Astrocyte of the spinal cord (primary cell): ENCODE measurements at places on chromosomes 11 and 22.
A peak's percentile ranks its signal among the peaks of the same experiment; 100 is the strongest.

DNA sequence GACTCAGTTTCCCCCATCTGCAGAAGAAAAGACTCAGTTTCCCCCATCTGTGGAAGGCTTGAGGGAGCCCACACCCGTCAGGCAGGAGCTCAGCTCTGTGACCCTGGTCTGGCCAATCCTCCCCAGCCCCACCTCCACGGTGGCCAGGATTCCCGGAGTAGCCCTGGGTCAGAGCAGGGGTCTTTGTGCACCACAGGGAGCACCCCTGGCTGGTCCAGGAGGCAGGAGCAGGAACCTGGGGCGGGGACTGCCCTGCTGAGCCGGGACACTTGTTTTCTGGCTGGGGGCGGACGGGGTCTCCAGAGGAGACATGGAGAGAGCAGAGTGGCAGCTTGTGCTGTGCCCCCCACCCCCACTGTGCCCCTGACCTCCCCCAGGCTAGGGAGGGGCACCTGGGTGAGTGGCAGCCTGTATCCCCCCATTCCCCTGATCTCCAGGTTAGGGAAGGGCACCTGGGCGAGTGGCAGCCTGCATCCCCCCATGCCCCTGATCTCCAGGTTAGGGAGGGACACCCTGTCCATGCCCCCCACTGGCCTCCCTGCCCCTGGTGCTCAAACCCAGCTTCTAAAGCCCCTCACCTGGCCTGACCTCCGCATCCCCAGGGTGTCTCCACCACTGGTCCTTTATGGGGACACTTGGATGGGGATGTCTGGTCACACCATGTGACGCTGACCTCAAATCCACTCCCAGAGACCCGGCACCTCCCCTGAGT, 18.8 kb downstream of the IL17REL start:
- DNase-seq: no peak

DNA sequence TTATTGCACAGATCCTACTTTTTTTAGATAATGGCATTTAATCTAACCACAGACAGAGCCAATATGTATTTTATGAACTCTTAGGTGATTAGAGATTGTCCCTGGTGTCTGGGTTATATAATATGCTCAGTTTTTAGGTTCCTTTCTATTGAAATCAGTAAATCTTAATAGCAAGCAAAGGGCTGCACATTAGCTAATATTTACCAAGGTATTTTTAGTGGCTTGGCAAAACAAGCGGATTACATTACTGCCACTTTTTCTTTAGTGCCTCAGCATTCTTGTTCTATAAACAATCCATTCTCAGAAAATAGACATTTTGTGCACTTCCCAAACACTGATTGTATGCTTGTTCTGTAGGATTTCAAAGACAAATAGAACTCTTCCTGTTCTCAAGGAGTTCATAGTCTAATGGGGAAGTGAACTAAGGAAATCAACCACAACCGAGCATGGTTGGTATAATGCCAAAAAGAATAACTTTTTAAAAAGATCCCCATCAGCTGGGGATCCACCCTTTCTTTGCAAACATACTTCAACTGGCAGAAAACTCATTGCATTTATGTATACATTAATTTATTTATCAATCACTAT, 23.8 kb downstream of the KCNJ1 start:
- DNase-seq: no peak

- DNase-seq: no peak
Measured at GRCh38 chr22:35116817-35117216, 50.9 kb downstream of the ISX start.

- no peak for DNase-seq
Measured at GRCh38 chr11:35992548-35992947, 48.7 kb downstream of the LDLRAD3 start.

DNA sequence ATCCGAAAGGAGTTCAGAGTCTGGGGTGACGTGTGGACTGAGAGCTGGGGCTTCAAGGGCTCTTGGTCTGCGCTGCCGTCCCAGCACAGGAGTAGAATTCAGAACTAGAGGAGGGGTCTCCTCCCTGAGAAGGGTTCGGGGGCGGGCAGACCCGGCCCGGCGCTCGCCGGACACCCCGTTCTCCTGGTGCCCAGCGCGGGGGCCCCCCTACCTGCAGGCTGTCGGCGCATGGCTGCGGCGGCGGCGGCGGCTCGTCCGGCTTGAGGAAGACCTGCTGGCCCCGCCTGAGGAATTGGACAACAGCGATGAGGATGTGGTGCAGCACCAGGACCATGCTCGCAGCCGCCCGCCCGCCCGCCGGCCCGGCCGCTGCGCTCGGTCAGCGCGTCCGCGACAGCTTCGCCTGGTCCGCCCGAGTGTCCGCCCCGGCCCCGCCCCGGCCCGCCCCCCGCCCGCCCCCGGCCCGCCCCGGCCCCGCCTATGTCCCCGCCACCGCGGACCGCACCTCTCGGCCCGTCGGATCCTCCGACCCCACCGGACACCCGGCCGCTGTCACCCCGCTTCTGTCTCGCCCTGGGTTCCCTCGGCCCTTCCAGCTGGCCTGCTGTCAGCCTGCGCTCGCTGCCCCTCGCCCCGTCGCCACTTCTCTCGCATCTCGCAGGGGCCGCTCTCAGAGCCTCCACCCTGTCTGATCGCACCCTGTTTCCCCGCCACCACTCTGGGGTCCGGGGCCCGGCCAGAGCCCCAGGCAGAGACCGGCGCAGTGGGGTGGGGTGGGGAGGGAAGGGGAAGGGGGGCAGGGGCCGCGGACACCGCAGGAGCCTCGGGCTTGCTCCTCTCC, 32.0 kb downstream of the PDE2A start:
- no peak for DNase-seq

DNA sequence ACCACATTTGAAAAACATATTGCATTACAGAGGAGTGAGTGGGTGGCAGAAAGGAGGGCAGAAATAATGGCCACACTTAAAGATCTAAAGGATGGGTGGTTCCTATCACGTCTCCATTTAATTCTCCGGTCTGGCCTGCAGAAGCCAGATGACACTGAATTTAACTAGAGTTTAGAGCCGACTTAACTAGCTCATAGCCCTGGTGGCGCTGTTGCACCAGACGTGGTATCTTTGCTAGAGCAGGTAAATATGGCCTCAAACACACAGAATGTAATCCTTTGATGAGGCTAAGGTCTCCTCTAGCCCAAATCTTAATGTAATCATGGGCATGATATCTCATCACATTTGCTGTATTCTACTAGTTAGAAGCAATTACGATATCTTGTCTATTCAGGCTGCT, 51.5 kb upstream of the GAL start:
- peak; percentile 74 for DNase-seq

- DNase-seq: no peak
Measured at GRCh38 chr11:59212744-59213631, at the start of gene MPEG1. Gene MPEG1, minus strand, starts transcription at chr11:59212927. Its CDS starts 62 bp downstream, at chr11:59212865.

DNA sequence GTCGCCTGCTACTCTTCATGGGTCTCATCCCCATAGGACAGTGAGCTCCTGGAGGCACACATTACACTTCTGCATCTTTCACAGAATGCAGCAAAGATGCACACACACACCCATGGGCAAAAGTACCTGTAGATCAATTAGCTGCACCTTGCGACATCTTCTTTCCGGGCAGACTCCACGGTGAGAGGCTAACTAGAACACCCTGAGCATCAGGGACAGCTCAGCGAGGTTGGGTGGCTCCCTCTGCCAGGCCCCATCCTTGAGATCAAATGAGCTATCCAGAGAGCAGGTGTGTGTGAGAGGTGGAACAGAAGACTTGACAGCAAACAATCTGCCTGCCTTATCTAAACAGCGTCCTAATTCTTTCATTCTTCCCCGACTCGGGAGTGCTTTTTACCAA, 96.1 kb upstream of the BID start:
- DNase-seq: no peak

GRCh38 chr11:47979378-47980087, 826 bp upstream of the PTPRJ start:
- DNase-seq: no peak

DNA sequence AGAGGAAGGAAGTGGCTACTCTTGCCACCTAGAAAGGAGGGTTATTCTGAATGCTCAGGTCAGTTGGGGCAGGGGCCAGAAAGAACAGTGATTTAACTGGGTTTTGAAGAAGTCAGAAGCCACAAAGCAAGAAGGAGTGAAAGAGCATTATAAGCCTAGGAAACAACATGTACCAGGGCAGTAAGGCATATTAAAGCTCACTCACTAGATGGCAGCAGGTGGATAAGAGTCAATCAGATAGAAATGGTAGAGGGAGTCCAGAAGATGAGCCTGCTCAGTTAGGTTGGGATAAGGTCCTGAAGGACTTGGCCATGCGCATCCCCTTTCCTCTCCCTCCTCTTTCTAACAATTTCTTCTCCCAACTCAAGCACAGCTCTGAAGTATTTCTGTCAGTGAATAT, 22.0 kb upstream of the PATE1 start:
- DNase-seq: no peak

DNA sequence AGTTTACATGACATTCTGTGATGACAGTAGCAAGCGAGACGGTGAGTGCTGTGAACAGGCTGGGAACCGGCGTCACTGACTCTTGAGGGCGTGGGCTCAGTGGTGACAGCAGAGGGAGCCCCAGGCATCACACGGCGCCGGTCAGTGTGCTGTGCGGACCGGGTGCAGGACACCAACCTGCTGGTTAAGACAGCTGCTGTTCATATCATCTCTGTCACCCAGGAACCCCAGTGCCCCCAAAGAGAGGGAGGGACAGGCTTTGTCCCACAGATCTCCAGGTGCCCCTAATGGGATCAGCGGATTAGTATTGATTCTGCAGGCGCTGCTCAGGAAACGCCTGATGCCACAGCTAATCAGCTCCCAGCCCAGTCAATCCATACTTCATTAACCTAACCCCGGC, 18.4 kb downstream of the B3GAT1 start:
- no peak for DNase-seq

DNA sequence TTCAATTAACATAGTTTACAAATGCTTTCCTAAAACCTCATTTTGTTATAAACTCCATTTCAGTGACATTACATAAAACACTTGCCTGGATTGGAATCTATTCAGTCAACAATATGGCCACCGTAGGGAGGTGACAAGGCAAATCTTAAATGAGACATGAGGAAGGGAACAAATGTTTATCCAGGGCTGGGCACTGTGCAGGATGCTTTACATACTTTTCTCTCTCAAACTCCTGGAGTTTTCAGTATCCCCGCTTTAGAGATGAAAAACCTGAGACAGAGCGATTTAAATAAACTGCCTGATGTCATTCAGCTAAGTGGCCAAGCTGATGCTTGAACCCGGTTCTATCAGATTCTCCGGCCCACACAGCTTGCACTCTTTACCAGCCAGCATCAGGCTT, 259.9 kb downstream of the CADM1 start:
- DNase-seq: no peak

DNA sequence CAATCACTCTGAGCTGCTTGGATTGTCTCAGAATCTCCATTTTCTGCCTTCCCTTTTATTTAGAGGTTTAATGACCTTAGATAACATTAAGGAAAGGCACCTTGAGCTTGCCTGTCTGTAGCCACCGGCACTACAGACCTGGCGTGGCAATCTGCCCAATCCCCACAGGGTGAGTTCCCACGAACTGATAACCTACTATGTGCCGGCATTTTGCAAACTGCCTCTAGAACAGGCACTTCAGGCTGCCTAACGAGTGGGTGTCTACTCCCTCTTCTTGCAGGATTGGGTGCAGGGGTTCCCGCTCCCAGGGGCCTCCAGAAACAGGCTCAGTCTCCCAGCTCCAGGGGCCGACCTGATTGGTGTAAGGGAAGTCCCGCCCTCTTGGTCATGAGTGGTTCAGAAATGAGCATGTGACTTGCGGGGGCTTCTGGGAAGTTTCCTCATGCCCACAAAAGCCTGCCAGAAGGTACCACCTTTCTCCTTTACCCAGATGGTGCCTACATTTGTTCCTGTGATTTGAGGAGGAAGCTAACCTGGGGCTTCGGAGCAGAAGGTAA, 120.0 kb upstream of the LDLRAD3 start:
- DNase-seq: no peak

GRCh38 chr11:68312117-68312779, at the start of gene LRP5:
Gene LRP5, plus strand, starts transcription at chr11:68312591. Its CDS starts 124 bp downstream, at chr11:68312715.
- DNase-seq: no peak

DNA sequence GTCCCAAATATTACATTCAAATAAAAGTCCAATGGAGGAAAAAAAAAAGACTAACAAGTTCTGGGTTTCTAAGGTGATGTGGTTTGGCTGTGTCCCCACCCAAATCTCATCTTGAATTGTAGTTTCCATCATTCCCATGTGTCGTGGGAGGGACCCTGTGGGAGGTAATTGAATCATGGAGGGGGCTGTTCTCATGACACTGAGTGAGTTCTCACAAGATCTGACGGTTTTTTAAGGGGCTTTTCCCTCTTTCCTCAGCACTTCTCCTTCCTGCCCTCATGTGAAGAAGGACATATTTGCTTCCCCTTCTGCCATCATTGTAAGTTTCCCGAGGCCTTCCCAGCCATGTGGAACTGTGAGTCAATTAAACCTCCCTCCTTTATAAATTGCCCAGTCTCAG, 7.9 kb upstream of the MS4A2 start:
- no peak for DNase-seq

DNA sequence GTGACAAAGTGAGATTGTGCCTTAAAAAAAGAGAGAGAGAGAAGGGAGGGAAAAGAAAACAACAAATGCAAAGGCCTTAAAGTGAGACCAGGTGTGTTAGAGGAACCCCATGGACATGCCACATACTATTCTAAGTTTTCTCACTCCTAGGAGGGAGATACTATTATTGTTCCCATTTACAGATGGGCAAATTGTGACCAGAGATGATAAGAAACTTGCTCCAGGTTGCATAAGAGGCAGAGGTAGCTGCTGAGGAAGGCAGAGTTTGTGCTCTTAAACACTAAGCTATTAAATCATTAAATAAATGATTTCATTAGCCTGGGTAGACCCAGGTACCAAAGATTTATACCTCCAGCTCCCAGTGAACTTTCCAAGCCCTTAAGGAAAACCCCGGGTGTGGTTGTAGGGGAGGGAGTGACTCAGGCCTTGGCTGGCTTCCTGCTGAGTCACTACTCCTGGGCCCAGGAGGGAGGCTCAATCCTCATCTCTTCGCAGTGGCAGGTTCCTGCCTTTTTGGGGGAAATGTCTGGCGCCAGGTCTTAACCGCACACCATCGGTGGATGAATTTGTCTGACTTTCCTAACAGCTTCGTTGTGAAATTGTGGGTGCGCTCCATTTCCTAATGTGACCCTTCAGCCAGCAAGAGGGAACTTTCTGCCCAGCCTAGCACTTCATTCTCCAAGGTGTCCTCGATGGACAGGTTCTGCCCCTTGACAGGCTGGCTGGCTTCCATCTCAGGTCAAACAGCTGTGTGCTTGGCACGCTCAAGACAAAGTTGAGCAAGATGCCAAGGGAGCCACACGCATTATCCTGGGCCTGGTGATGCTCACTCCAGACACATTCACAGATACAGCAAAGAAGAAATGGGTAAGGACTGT, 33.4 kb upstream of the PTPRJ start:
- peak; percentile 96 for DNase-seq

DNA sequence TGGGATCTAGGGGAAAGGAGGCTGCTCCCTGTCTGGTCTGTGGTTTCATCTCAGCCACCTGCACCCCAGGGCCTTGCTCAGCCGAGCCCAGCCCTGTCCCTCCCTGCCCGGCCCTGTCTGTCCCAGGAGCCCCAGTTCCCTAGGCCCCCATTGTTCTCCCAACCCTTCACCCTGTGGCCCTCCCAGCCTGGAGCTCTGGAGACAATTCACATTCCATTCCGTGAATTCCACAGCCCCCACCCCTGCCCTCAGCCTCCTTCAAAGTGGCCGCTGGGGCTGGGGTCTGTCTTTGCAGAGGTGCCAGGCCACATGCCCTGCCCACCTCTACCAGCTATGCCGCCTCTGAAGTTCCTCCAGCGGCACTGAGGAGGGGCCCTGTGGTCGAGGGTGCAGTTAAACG, 77.9 kb upstream of the WNT11 start:
- DNase-seq: no peak
